Activated CD8-positive, alpha-beta T cell treated with anti-CD3 and anti-CD28 coated beads, Interleukin-2, amount 10 ng/mL, durations not matched to agents 7 days and 5 days (primary cell): ENCODE measurements at places on chromosomes 5 and 9.

DNA sequence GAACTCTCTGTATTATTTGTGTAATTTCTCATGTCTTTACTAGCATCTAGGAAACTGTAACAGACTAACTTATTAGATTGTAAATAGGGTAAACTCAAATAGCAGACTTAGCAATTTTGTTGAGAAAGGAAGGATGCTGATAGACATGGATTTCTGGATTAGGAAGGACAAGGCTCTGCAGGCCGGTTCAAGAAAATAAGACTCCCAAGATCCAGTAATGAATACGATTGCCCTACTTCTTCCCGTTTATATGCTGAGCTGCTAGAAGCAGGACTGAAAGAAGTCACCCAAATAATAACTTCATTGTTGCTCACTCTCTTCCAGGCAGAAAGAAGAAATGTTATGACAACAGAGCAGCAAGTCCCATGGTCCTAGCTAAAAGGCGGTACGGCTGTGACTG is 22.8 kb upstream of the C9orf40 start:
- no peak overlapping the region for H3K4me3 ChIP-seq
- no peaks in the 10 kb centered on the region for H3K27me3 ChIP-seq
- H3K36me3 ChIP-seq, result peaks cover 26% of the 10 kb centered on the region
- peaks cover 4% of the 10 kb centered on the region for H3K4me1 ChIP-seq
- no peak for DNase-seq
- H3K27ac ChIP-seq, result no peak overlapping the region

GRCh38 chr9:36779582-36779981 is 206.9 kb downstream of the MELK start:
- H3K36me3 ChIP-seq, result no peaks in the 10 kb centered on the region
- H3K27me3 ChIP-seq, result peaks cover 22% of the 10 kb centered on the region
- no peaks in the 10 kb centered on the region for H3K4me1 ChIP-seq
- no peak overlapping the region for H3K4me3 ChIP-seq

DNA sequence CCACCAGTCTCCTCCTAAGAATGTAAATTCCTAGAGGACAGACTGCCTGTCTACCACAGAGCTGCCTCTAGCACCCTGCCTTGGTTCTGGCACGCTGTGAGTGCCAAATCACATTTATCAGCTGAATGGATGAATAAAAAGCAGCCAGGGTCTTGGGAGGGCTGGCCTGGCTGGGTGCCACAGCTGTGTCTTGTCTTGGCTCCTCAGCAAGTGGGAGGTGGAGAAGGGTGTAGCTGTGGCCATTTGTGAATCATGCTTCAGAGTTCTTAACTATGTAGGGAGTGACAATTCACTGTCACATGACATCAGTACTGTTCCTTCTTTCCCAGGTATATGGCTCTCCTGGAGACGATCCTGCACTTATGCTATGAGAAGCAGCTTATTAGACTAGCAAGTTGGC is 70.6 kb downstream of the DCP2 start:
- H3K4me1 ChIP-seq, result peaks cover 9% of the 10 kb centered on the region
- H3K36me3 ChIP-seq, result peaks cover 2% of the 10 kb centered on the region
- no peak overlapping the region for H3K4me3 ChIP-seq
- H3K27me3 ChIP-seq, result no peaks in the 10 kb centered on the region

DNA sequence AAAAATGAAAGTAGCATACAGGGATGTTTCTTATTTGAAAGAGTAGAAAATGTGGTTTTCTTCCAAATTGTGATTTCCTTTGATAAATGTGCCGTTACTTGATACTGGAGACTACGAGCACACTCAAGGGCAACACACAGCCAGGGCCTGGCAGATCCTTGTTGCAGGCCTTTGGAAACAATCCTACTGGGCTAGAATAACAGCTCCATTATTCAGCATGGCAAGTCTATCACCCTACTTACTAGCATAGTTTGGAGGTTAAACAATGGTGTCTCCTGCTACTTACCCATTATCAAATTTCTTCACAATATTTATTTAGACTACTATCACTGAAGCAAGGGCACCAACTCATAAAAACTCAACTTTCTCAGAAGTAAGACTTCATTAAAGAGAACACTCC is 140.8 kb upstream of the ZNF608 start:
- no peak overlapping the region for H3K4me3 ChIP-seq
- DNase-seq, result no peak
- no peaks in the 10 kb centered on the region for H3K36me3 ChIP-seq
- H3K27ac ChIP-seq, result no peak overlapping the region
- no peaks in the 10 kb centered on the region for H3K27me3 ChIP-seq

- no peak for DNase-seq
- H3K4me3 ChIP-seq, result no peak overlapping the region
- H3K27me3 ChIP-seq, result no peaks in the 10 kb centered on the region
- no peak overlapping the region for H3K27ac ChIP-seq
Measured at GRCh38 chr5:169013846-169014245, 287.1 kb downstream of the SLIT3 start.
